ENCODE measurements at places on chromosomes 6 and 20. TPM values are rescaled to one million over a fixed set of nuclear protein-coding genes. Genes with fewer than 3 reads are reported as not detected.
A peak's percentile ranks its signal among the peaks of the same experiment; 100 is the strongest.

DNA sequence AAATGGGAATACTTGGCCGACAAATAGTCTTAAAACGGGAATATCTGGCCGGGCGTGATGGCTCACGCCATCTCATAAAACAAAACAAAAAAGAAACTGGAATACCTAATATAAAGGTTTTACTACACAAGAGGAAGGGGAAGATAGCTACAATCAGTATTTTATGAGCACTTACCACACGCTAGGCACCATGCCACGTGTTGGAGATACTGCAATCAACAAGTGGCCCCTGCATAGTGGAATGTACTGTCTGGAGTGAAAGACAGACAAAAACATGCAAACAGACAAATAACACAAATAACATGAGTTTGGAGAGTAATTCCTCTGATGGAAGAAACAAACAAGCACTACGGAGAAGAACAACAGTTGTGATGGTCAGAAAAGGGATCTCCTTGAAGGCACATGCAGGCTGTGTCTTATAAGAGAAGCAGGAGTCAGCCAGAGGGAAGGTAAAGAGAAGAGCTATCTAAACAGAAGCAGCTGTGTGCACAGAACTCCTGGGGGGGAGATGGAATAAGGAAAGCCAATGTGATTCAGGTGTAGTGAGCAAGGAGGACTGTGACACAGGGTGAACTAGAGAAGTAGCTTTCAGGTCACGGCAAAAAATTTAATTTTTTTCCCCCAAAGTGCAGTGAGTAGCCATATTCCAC is 39.1 kb upstream of the AKIRIN2 start:
- no peaks in the 10 kb centered on the region for H3K36me3 ChIP-seq
- H3K27me3 ChIP-seq = no peaks in the 10 kb centered on the region
- no peak for DNase-seq

DNA sequence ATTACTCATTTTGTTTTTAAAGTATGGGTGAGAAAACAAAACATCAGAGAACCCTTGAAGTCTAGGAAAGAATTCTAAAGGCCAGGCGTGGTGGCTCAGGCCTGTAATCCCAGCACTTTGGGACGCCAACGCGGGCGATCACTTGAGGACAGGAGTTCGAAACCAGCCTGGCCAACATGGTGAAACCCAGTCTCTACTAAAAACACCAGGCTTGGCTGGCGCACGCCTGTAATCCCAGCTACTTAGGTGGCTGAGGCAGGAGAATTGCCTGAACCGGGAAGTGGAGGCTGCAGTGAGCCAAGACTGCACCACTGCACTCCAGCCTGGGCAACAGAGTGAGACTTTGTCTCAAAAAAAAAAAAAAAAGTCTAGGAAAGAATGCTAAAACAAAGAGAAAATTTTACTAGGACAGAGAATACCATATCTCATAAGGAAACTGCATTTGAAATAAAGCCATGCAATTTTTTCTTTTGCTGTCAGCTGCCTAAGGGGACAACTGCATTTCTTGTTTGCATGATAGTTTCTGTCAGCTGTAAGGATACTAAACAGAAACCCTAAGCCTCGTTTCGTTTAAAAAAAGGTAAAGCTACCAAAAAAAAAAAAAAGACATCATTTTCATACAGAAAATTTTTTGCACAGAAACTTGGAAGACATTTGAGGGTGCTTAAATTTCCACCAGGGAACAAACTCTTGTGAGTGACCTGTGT is 32.1 kb downstream of the SMLR1 start:
- DNase-seq = no peak
- H3K36me3 ChIP-seq = no peaks in the 10 kb centered on the region
- H3K4me3 ChIP-seq = no peak overlapping the region

GRCh38 chr20:37007898-37008649 is 56.6 kb upstream of the SAMHD1 start:
- H3K27ac ChIP-seq = no peak overlapping the region
- no peaks in the 10 kb centered on the region for H3K4me1 ChIP-seq
- no peak for DNase-seq
- H3K27me3 ChIP-seq = no peaks in the 10 kb centered on the region

DNA sequence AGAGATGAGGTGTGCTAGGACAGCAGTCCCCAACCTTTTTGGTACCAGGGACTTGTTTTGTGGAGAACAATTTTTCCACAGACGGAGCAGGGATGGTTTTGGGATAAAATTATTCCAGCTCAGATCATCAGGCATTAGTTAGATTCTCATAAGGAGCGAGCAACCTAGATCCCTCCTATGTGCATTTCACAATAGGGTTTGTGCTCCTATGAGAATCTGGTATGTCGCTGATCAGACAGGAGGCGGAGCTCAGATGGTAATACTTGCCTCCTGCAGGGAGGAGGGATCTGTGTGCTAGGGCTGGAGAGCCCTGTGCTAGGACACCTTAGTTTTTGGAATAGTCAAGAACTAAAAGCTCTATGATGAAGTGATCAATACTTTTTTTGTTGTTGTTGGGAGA is 2.5 kb downstream of the SMIM13 start:
- no peaks in the 10 kb centered on the region for H3K27me3 ChIP-seq
- no peak overlapping the region for H3K27ac ChIP-seq
- no peak for DNase-seq
- H3K4me3 ChIP-seq = no peak overlapping the region
- no peaks in the 10 kb centered on the region for H3K36me3 ChIP-seq
- H3K4me1 ChIP-seq = peaks cover 3% of the 10 kb centered on the region

GRCh38 chr6:150766201-150766997 is 99.1 kb upstream of the MTHFD1L start:
- peak; percentile 62 for DNase-seq
- H3K4me1 ChIP-seq = peaks cover 5% of the 10 kb centered on the region
- no peaks in the 10 kb centered on the region for H3K36me3 ChIP-seq
- no peaks in the 10 kb centered on the region for H3K27me3 ChIP-seq

DNA sequence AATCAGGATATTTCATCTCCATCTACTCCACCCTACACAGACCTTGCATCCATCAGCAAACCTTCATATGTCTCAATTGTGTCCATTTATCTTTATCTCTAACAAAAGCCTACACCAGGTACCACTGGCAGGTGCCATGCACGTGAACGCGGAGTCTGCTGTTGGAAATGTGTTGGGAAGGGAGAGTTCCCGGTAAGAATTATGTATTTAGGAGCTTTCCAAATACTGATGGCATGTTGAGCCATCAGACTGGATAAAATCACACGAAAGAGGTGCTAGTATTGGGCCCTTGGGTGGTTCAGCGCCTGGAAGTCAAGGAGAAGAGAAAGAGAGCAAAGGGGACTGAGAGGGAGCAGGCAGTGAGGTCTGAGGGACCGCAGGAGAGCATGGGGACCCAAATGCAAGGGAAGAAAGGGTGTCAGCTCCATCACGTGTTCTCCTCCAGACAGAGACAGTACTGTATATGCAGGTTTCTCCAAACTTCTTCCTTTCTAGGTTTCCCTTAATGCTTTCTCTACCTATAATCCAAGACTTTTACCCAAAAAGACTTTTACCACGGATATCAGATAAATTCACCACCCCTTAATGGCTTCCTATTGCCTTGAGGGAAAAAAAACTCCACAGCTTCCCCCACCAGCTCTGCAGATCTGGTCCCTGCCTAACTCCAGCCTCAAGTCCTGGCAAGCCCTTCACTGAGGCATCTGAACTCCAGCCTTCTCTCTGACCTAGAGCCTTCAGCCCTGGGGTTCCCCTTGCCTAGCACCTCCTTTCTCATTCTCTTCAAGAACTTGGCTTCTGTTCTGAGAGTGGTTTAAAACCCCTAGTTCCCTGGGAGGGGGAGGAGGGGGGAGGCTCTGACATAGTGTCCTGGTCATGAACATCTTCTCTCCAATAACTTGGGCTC is 4.8 kb upstream of the ZNF217 start:
- H3K4me1 ChIP-seq = peaks cover 4% of the 10 kb centered on the region
- no peak overlapping the region for H3K4me3 ChIP-seq
- no peak overlapping the region for H3K27ac ChIP-seq
- DNase-seq = no peak
- no peaks in the 10 kb centered on the region for H3K27me3 ChIP-seq

DNA sequence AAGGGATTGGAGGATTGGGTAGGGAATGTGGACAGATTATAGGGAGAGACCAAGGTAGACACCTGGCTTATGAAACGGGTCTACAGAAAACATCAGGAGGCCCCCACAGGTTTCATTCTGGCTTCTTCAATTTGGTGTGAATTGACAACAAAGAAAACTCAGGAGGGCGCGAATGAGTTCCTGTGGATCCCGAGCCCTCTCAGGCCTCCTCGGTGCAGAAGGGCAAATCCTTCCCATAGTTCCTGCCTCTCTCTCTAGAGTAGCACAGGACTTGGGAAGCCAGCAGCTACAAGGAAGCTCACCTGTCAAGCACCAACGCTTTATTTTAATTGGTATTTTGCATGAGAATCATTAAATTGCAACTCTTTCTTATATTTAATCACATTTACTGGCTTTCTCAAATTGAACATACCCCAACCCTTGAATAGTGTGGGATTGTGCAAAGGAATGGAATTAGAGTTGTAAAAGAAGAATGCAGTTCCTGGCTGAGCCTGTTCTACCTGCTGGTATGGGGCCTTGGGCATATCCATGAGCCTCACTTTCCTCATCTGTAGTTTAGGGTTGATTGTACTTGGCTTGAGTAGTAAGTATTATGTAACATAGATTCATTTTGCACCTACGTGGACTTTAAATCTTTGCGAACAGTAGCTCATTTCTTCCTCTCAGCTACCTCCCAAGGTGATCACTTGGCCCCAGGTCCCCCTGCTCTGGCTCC is 56.4 kb upstream of the PHACTR2 start:
- no peaks in the 10 kb centered on the region for H3K4me1 ChIP-seq
- no peak for DNase-seq
- no peaks in the 10 kb centered on the region for H3K27me3 ChIP-seq
- no peaks in the 10 kb centered on the region for H3K36me3 ChIP-seq

DNA sequence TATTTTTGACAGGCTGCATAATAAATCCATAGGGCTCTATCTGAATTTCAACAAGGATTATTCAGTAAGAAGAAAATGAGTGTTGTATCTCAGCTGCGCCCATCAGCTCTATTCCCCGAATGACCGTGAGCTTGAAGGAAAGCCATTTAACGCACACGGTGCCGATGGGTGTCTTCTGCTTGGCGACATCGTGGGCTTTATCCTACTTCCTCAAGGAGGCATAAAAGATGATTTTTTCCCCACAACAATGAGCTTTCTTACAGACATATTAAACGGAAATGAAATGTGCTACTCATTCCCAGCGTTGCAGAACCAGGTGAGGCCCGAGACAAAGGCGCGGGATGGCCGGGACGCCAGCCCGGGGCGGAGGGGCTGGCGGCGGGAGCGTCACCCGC is 710 bp downstream of the DYNLT1 start:
- no peaks in the 10 kb centered on the region for H3K36me3 ChIP-seq
- peak overlapping the region; percentile 82 for H3K4me3 ChIP-seq
- H3K4me1 ChIP-seq = peaks cover 11% of the 10 kb centered on the region
- H3K27ac ChIP-seq = peak overlapping the region; percentile 88
- no peak for DNase-seq
- no peaks in the 10 kb centered on the region for H3K27me3 ChIP-seq

Gene GLP1R
- total RNA-seq = not detected

- DNase-seq = no peak
- H3K27me3 ChIP-seq = no peaks in the 10 kb centered on the region
- peaks cover 3% of the 10 kb centered on the region for H3K4me1 ChIP-seq
Observed at GRCh38 chr6:109458774-109459531, 3.4 kb upstream of the MICAL1 start.

Gene AGER
- total RNA-seq = 8.1 TPM

All from ovary (tissue), 10 donors.